ENCODE measurements at places on chromosomes 3 and 15. TPM values are rescaled to one million over a fixed set of nuclear protein-coding genes. Genes with fewer than 3 reads are reported as not detected.
A peak's percentile ranks its signal among the peaks of the same experiment; 100 is the strongest.

NANOGP8 gene
- total RNA-seq: not detected

DNA sequence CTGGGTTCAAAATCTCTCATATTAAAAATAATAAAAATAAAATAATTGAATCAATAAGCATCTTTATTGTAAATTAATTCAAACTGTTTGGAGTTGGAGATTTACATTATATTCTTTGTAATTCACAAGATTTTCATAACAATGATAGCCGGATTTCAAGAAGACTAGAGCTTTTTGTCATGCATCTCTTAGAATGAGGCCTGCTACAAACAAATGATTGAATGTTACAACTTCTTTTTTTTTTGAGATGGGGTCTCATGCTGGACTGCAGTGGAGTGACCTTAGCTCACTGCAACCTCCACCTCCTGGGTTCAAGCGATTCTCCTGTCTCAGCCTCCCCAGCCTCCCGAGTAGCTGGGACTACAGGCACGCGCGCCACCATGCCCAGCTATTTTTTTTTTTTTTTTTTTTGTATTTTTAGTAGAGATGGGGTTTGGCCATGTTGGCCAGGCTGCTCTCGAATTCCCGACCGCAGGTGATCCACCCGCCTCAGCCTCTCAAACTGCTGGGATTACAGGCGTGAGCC is 3.5 kb downstream of the SLTM start:
- no peak for DNase-seq
- H3K36me3 ChIP-seq: peaks cover 6% of the 10 kb centered on the region
- H3K27ac ChIP-seq: no peak overlapping the region
- H3K4me1 ChIP-seq: peaks cover 9% of the 10 kb centered on the region
- H3K27me3 ChIP-seq: no peaks in the 10 kb centered on the region

DNA sequence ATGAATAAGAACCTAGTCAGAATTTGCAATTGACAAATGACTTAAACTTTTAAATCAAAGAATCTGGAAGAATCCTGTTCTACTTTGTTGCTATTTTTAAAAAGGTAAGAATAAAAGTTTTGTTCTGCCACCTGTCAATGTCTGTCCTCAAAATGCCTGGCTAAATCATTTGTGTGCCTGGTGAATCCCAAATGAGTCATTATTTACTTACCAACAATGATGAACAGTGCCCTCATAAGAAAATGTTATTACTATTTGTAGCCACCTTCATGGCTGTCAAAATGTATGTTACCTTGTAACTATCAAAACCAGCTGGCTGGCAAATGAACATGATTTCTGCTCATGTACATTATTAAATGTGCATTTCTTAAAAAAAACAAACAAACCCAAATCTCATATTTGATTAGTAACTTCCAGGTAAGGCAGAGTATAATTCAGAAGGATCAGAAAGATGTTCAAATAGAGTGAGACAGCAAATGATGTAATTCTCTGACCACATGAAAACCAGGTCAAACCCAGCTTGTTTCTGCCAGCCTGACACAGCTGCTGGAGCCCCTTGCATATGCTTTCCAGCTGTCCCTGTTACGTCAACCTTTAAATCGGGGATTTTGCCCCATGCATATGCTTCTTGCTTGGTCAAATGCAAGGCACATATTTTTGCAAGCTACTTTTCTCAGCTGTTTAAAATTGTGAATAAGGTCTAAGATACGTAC is 137.9 kb downstream of the SSR3 start:
- peak; percentile 33 for DNase-seq
- H3K27ac ChIP-seq: no peak overlapping the region
- no peak overlapping the region for H3K4me3 ChIP-seq

DNA sequence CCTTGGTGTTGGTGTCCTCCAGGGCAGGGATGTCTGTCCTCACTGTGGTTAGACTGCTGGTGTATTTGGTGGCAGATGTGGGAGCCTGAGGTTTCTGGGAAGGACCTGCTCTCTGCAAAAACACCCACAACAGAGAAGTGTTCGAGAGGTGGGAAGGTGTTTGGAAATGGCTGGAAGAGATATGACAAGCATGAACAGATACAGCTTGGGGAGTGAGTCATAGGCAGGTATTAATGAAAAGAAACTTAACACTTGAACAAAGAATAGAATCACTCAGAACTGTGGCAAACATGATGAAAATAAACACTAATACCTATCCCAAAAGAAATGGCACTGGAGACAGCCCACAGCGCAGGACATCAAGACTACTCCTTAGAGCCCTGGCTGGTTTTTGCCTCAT is 192.4 kb upstream of the RORA start:
- no peaks in the 10 kb centered on the region for H3K4me1 ChIP-seq
- H3K27me3 ChIP-seq: no peaks in the 10 kb centered on the region

DNA sequence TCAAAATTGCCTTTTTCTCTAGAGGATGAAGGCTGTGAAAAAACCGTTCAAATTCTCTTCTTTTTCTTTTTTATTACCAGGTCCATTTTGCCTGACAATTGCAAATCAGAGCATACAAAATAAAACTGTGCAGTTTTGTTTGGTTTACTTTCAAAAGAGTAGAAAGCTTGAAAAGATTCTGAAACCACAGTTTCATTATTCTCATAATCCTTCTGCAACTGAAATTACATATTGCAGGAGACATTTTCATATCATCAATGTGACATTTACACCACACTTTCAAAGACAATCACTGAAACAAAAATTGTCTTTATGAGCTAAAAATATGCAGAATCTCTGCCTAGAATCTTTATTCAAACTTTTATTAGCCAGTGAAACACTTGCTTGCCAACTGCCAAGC is 296.4 kb upstream of the TPRG1 start:
- H3K27ac ChIP-seq: no peak overlapping the region
- H3K4me1 ChIP-seq: no peaks in the 10 kb centered on the region
- H3K4me3 ChIP-seq: no peak overlapping the region
- no peak for DNase-seq
- H3K36me3 ChIP-seq: peaks cover 6% of the 10 kb centered on the region

DNA sequence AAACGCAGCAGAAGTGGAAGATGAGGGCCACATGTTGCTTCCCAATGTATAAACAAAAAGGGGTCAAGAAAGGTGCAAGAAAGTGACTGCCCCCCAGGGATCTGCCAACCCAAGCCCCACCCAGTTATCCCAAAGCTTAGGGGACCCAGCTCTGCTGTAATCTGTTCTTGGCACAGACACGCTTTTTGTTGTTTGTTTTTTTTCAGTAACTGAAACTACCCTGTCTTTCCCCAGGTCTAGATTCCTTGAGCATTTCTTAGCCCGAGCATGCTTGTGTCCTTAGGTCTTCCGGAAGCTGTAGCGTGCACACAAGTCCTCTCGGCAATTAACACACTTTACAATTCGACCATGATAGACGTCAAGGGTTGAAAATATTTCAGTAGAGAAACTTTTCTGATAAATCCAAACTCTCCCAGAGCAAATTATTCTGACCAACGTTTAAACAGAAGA is 8.5 kb upstream of the PPARG start:
- H3K4me1 ChIP-seq: no peaks in the 10 kb centered on the region
- DNase-seq: no peak
- no peaks in the 10 kb centered on the region for H3K27me3 ChIP-seq
- no peaks in the 10 kb centered on the region for H3K36me3 ChIP-seq
- no peak overlapping the region for H3K4me3 ChIP-seq
- no peak overlapping the region for H3K27ac ChIP-seq

GRCh38 chr3:16906682-16907081 is 21.9 kb downstream of the PLCL2 start:
- H3K27me3 ChIP-seq: no peaks in the 10 kb centered on the region
- no peak overlapping the region for H3K27ac ChIP-seq
- H3K4me3 ChIP-seq: no peak overlapping the region
